CD4-positive, CD25-positive, alpha-beta regulatory T cell (primary cell): ENCODE measurements at places on chromosomes 3 and 15.

- H3K27ac ChIP-seq, result no peak overlapping the region
- no peaks in the 10 kb centered on the region for H3K4me1 ChIP-seq
These were observed 20.3 kb upstream of the ABTB1 start for GRCh38 chr3:127652246-127652995.

GRCh38 chr15:62393196-62393595, 228.1 kb upstream of the C2CD4B start:
- peaks cover 18% of the 10 kb centered on the region for H3K27me3 ChIP-seq
- no peak overlapping the region for H3K4me3 ChIP-seq

GRCh38 chr15:52857937-52858781, 68.0 kb upstream of the ONECUT1 start:
- H3K4me1 ChIP-seq, result no peaks in the 10 kb centered on the region
- no peak overlapping the region for H3K27ac ChIP-seq
- no peak overlapping the region for H3K4me3 ChIP-seq
- no peaks in the 10 kb centered on the region for H3K36me3 ChIP-seq
- H3K27me3 ChIP-seq, result peaks cover 9% of the 10 kb centered on the region
- DNase-seq, result no peak

DNA sequence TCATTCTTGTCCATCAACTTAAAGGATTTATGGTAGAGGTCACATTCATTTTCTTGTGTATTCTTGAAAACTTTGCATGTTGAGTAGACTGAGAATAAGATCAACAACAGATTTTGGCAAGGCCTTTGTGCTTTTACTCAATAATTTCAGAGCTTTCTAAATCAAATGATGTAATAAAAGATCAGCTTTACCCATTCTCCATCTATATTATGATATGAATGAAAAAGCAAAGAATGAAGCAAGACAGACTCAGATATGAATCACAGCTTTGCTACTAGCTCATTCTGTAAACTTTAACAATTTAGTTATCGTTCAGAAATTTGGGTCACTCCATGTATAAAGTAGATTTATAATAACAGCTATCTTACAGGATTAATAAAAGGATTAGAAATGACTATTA, 275.8 kb upstream of the ARL6 start:
- H3K27me3 ChIP-seq, result no peaks in the 10 kb centered on the region
- no peak overlapping the region for H3K4me3 ChIP-seq
- no peak for DNase-seq
- H3K36me3 ChIP-seq, result no peaks in the 10 kb centered on the region
- H3K4me1 ChIP-seq, result no peaks in the 10 kb centered on the region

DNA sequence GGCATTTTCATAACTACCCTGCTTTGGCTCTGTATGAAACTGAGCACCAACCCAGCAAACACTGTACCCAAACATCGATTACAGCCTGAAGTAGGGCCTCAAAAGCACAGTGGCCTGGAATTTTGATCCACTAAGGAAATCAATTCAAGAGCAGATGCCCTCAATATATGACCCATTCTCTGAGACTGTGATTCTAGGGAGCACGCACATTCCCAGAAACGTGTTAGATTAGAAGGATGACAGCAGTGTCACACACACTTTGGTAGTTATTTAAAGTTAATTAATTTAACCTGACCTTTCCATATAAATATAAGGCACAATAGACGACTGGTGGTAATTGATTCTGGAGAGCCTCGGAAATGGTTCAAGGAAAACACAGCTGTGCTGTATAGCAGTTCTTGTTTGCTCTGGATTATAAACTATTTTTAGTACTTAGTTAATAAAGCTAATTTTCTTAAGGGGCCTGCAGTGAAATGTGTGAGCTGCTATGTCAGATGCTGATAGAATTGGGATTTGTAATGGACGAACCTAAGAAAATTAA, 126.3 kb upstream of the ZNF385D start:
- H3K27ac ChIP-seq, result no peak overlapping the region
- no peak for DNase-seq
- H3K4me1 ChIP-seq, result no peaks in the 10 kb centered on the region
- no peaks in the 10 kb centered on the region for H3K36me3 ChIP-seq
- H3K27me3 ChIP-seq, result no peaks in the 10 kb centered on the region
